IPS DF 6.9 (cell line): ENCODE measurements at places on chromosomes 4 and X.

GRCh38 chr4:97911236-97911906 lies 231.9 kb downstream of the STPG2 start:
- DNase-seq = no peak

DNA sequence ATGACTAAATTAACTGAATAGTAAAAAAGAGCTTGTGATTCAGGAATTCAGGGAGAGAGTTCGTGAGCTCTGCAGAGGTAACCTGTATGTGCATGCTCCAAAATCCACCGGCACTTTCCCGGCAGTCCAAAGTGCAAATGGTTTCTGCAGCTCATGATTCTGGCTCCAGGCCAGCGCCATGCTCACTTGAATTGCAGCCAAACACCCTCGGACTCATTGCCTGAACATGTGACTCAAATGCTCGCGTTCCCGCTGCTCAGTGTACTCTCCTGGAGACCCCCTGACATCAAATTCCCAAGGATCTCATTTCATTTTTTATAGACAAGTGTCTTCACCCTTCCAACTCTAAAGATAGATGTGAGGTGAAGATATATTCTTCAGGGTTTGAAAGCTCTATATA lies 44.1 kb upstream of the SH3RF1 start:
- DNase-seq = no peak

- no peak for DNase-seq
Observed at GRCh38 chr4:15235135-15235534, 192.7 kb upstream of the C1QTNF7 start.

- no peak for DNase-seq
Observed at GRCh38 chr4:20570981-20571715, 129.1 kb upstream of the PACRGL start.

- no peak for DNase-seq
Observed at GRCh38 chr4:93313197-93313596, 515.4 kb upstream of the ATOH1 start.

DNA sequence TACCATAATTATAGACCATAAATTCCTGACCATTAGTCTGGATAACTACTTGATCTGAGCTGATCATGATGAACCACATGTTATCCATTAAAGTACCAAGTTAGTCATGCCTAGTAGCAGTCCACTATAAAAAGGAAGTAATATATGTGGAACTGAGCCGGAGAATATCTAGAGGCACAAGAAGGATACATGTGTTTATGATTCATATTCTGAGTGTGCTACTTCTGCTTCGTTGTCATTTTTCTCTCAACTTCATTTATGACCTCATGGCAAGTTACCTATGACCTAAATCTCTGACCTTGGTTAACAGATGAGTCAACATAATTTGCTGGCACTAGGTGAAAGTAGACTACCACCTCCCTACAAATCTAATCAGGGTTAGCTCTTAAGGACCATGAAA lies 56.5 kb upstream of the ANKRD17 start:
- DNase-seq = no peak

DNA sequence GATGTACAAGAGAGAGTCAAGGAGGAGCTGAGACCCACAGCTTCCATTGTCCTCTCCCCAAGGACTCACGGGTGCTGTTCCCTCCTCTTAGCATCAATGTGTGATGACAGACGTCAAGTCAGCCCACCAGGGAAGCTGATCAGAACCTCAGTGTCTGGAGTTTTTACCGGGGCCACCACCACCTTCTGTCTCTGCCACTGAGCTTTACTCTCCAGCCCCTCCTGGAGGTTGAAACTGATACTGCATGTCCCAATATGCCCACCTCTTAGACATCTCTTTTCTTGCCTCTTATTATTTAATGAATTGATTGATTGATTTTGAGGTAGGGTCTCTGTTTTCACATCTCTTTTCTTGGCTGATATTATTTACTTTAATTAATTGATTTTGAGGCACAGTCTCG lies 10.3 kb upstream of the AKAP17A start:
- DNase-seq = peak; percentile 48

DNA sequence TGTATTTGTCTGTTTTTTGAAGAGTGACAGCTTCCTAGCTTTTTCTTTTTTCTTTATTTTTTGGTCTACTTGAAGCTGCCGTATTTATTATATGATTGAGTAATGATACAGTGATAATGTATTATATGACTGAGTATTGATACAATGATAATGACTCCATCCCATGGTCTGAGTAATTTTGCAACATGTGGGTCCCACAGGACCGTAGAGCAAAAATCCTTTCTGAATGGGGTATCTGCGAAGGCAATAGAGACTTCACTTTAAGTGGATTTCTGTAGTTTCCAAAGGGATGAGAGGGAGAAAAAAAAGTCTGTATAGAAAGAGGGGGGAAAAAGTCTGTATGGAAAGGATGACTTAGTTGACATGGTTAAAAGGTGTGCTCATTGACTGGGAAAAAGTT lies 41.0 kb downstream of the SLIT2 start:
- DNase-seq = no peak

DNA sequence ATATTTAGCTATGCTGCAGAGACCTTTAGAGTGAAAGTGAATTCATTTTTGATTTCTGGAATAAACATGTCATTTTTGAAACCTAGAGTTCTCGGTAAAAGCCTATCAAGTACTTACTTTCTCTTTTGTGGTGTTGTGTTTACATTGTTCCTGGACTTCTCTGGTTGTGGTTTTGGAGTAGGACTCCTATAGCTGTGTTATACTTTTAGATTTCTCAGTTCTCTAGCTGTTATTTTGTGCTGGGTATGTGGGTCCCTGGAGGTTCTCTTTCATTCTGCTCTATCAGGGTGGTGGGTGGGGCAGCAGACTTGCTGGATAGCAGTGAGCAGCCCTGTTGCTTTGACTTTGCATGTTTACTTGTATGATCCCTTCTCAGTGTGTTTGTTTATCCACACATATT lies 25.6 kb upstream of the MSMO1 start:
- DNase-seq = no peak

GRCh38 chr4:184957446-184958115 lies 60.7 kb upstream of the HELT start:
- no peak for DNase-seq

DNA sequence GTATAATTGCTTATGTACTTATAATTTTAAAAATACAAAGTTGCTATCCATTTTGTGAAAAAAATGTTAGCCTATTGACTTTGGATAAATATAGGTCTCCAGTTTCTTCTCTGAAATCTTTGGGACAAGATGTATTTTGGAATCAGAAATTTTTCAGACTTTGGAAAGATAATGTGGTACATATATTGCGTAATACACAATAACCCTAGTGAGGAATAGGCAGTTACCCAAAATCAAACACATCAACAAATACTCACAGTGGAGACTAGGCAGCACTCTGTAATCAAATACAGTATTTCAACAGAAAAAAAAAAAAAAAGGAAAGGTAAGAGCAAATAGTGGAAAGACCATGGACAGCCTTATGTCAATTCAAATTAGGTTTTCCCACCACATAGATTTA lies 796.8 kb downstream of the ADGRL3 start:
- DNase-seq = no peak

DNA sequence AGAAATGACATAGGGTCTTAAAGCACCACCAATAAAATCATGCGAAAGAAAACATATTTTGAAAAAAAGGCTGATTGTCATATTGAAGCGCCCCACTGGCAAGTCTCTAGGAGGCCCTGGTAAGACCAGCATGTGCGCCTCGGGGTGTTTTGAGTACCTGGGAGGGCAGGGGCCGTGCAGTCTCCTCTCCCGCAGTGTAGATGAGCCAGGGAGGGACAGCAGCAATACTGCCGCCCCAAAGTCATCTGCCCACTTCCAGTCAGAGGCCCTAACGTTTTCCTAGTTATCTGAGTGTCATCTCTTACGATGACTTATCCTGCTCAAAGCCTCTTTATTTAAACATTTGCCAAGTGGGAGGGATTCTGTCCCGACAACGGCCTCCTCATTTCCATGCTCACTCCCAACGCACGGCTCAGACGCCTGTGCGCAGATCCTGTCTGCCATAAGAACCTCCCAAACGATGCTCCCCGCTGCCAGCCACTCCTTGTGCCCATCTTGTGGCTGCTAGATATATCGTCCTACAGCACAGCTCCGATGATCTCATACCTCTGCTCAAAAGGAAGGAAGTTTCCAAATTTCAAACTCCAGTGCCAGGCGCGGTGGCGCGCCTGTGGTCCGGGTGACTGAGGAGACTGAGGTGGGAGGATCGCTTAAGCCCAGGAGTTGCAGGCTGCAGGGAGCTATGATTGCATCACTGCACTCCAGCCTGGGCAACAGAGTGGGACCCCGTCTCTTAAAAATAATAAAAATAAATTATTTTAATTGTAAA lies 17.2 kb upstream of the SCRG1 start:
- no peak for DNase-seq

DNA sequence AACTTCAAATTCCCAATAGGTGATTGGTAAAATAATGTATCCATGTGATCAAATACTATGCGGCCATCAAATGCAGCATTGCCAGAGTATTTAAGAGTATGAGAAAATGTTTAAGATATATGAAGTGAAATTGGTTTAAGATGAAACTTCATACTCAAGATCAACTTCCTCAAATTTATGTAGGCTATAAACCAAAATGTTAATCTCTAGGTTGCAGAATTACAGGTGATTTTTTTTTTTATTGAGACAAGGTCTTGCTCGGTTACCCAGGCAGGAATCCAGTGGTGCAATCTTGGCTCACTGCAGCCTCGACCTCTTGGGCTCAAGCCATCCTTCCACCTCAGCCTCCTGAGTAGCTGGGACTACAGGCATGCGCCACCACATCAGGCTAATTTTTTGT lies 25.3 kb downstream of the ACSL4 start:
- DNase-seq = no peak

- DNase-seq = no peak
Observed at GRCh38 chr4:25252230-25253070, 18.6 kb downstream of the PI4K2B start.

DNA sequence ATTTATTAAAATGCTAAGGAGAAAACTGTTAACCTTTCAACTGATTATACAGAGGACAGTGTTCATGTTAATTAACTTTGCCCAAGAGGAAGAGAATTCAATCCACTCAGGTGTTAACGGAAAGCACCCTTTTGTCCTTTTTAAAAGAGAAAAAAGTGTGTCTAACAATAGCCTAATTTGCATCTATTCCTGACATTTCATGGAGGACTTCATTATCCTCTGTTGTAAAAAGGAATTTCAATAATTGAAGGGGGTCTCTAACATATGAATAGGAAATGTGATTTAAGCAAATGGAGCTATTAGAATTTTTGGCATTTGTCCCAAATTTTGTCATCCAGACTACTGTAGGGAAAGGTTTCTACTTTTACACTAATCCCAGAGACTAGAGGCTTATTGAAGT lies 44.6 kb upstream of the GC start:
- no peak for DNase-seq

DNA sequence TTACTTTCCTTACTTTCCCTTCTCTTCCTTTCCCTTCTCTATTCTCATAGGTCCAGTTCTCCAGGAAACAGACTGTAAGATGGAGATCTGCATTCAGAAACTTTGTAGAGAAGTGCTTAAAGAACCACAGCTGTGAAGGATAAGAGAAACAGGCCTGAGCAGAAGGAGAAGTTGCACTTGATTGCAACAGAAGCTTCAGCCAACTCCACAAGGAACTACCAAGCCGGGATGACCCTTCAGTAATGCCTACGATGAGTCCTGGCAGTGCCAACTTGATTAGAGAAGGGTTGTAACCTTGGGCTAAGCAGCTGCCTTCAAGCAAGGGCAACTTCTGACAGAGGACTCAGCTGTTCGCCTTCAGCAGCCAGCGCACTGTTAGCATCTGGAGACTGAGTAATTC lies 413.3 kb upstream of the RASGEF1B start:
- no peak for DNase-seq

DNA sequence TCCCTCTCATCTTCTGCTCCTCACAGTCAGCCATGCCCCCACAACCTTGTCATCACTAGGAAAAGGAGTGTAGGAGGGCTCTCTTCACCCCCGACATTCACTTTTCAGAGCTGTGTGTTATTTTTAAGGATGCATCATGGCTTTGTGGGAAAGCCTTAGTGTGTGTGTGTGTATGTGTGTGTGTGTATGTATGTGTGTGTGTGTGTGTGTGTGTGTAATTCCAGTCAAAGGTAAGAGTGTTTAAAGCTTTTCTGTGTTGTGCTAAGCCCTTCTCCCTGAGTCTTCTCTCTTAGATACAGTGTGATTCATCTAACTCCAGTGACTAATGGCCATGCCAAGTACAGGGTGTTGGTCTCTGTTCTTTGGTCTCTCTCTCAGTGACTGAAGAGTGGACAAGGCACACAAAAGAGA lies 76.6 kb downstream of the CHIC2 start:
- no peak for DNase-seq

GRCh38 chrX:25004485-25005032 lies 11.2 kb downstream of the ARX start:
- no peak for DNase-seq

DNA sequence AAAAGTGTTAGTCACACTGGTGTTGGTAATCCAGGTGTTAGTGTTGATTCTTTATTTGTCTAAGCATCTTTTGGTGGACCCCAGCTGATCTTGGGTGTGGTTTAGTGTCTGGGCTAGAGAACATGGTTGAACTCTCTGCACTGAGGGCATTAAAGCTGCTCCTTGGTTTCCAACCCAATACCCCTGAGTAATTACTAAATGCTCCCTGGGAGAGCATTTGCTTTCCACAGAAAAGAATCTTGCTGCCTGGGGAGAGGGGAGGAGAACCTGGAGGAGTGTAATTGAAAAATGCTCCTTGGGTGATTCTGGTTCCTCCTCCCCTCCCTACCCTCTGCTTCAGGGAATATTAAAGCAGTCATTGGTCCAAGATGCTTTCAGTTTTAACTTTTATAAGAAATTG lies 3.1 kb downstream of the GUCY1B1 start:
- no peak for DNase-seq

GRCh38 chr4:26719954-26720552 lies 136.2 kb downstream of the TBC1D19 start:
- DNase-seq = no peak

- DNase-seq = no peak
Observed at GRCh38 chr4:133149932-133150471, 908 bp downstream of the PCDH10 start.

DNA sequence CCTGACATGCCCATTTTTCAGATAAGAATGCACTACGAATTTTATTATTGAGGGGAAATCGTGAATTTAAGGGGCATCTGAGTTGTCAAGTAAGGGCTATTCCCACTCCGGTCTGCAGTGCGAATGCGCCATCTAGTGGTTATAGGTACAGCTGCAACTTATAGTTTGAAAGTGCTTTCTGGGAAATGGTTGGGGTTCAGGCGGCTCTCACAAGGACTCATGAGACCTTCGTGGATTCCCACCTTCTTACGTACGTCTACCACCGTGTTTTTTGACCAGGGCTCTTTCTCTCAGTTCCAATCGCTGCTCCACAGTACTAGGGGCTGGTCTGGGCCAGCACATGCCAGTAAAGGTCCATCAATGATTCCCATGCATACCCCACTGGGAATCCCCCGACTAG lies 12.3 kb downstream of the MSL3 start:
- DNase-seq = no peak
